ENCODE measurements at places on chromosomes 5 and 9.

DNA sequence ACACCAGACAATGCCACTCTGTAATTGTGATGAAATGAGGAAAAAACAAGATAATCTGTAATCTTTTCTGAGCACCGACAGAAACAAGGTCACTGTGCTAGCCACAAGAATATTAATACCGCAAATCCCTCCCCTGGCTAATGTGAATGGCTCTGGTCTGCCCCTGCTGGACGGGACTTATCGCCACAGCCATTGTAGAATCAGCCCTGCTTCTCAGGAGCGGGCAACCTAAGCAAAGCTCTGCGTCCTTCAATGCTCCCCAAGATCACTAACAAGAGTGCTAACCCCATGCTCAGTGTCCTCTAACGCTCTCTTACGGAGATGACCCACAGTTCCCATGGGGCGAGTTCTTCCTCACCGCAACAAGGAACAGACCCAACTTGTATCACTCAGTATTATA is 42.7 kb downstream of the OR2V1 start:
- no peak for DNase-seq

GRCh38 chr5:56985936-56986625 is 34.2 kb upstream of the MIER3 start:
- no peak for DNase-seq

DNA sequence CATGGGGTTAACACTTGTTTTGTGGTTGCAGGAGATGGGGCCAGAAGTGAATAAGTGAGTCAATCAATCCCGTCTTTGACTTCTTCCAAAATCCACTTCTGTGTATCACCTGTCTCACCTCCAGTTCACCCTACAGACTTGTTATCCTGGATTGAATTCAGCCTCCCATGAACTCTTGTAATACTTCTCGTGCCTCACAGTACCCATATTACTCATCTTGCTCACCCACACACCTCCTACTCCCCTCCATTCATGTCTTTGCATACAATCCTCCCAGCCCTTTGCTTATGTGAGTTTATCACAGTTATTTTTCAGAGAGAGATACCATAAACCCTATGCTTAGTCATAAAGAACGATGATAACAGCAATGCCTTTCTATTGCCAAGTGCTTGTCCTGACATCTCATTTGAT is 52.9 kb upstream of the PAPPA start:
- no peak for DNase-seq

- no peak for DNase-seq
Observed at GRCh38 chr5:97297704-97298091, 114.7 kb upstream of the RIOK2 start.

DNA sequence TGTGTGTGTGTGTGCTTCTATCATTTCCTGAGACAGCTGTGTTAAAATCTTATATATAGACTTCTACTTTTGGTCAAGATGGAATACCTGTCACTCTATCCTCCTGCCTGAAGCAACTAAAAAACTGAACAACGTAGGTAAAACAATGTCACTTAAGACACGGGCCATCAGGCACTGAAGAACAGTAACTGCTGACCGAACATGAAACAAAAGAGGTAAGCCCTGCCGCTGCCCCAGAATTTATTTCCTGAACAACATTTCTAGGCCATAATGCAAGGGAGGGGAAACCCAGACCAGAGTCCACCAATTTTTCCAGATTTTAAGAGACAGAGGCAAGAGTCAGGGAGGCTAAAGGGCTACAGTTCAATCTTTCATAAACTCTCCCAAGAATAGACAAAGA is 156.0 kb downstream of the CDC42SE2 start:
- DNase-seq = no peak

GRCh38 chr5:130954336-130954735 is 210.7 kb downstream of the HINT1 start:
- DNase-seq = no peak

- no peak for DNase-seq
Observed at GRCh38 chr5:139414581-139415130, 10.8 kb upstream of the SPATA24 start.

GRCh38 chr9:114244570-114244969 is 78.3 kb upstream of the ORM1 start:
- no peak for DNase-seq

DNA sequence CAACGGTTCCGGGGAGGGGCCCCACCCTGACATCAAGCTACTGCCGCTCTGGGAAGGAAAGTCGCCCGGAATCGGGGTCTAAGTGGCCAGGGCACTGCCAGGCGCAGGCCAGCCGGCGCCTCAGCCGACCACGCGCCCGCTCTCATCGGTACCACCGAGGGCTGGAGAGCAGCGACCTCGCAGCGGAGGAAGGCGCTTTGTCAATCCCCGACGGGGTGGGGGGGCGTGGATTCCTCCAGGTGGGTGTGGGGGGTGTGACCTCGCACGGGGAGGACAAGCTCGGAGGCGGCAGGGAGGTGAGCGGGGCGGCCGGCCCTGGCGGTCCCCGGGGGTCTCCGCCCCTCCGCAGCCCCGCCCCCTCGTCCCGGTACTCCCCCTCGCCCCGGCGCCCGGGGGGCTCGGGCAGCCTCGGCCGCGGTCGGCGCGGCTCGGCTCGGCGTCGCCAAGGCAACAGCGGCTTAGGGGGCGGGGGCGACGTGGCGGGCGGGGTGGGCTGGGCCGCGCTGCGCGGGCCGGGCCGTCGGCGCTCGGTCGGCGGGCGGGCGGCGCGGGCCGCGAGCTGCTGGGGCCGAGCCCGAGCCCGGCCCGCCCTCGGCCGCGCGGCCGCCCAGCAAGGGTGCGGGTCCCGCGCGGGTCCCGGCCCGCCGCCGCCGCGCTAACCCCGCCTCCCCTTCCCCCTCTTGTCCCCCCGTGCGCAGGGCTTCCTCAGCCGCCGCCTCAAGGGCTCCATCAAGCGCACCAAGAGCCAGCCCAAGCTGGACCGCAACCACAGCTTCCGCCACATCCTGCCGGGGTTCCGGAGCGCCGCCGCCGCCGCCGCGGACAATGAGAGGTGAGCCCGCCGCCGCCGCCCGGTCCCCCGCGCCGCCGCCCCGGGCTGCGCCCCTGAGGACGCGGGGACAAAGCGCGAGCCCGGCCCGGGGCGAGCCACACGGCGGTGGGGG is 47.5 kb downstream of the DAB2IP start:
- peak; percentile 79 for DNase-seq

DNA sequence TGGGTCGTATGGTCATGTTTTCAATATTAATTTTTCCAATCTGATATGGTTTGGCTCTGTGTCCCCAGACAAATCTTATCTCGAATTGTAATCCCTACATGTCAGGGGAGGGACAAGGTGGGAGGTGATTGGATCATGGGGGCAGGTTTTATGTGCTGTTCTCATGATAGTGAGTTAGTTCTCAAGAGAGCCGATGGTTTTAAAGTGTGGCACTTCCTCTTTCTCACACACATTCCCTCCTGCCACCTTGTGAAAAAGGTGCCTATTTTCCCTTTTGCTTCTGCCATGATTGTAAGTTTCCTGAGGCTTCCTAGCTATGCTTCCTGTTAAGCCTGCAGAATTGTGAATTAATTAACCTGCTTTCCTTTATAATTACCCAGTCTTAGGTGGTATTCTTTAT is 309.1 kb upstream of the GRIN3A start:
- no peak for DNase-seq

GRCh38 chr5:141913560-141914198 is 10.0 kb upstream of the DELE1 start:
- DNase-seq = no peak

GRCh38 chr9:136631038-136632000 is 31.4 kb upstream of the EGFL7 start:
- peak; percentile 81 for DNase-seq

GRCh38 chr9:123089790-123090189 is 56.3 kb downstream of the GPR21 start:
- DNase-seq = no peak

GRCh38 chr9:90858457-90858901 is 56.9 kb downstream of the SYK start:
- no peak for DNase-seq

GRCh38 chr5:81125959-81126358 is 107.2 kb upstream of the CKMT2 start:
- DNase-seq = no peak

All from mesothelial cell of epicardium (in vitro differentiated cells).